Mesothelial cell of epicardium (in vitro differentiated cells): ENCODE measurements at places on chromosomes 2 and 18.

- no peak overlapping the region for H3K27ac ChIP-seq
- H3K27me3 ChIP-seq: no peaks in the 10 kb centered on the region
- no peak for DNase-seq
- H3K4me3 ChIP-seq: no peak overlapping the region
- peaks cover 3% of the 10 kb centered on the region for H3K4me1 ChIP-seq
- H3K36me3 ChIP-seq: no peaks in the 10 kb centered on the region
Observed at GRCh38 chr2:167424221-167424620, 535.9 kb downstream of the XIRP2 start.

DNA sequence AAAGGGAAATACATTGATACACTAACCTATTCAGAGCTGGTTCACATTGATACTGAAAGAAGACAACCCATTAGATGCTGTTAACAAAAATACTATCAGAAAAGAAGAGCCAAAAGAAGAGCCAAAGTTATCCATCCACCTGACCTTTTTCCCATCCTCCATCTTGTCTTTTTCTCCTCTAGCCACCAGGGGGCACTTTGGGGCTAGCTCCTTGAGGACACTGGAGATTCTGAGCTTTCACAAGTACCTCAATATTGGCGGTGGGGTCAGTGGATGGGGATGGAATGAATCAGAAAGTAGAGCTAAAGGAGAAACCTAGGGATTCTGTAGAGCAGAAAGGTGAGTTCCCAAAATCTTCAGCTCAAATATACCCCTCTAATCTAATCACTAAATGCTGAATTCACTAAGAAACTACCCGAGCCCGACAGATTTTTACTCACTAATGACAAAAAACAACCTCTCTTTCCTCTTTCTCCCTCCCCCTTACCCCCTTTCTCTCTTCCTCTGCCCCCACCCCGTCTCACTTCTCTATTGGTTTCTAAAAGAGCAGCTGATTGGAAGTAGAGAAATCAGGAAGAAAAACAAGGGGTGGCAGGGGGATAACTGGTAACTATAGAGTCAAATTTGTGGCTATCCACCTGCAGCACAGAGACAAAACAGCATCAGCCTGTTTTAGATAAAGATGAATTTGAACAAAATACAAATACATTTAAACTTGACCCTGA, 203.3 kb downstream of the TCF4 start:
- H3K36me3 ChIP-seq: peaks cover 55% of the 10 kb centered on the region
- no peak overlapping the region for H3K4me3 ChIP-seq
- H3K4me1 ChIP-seq: peaks cover 20% of the 10 kb centered on the region

DNA sequence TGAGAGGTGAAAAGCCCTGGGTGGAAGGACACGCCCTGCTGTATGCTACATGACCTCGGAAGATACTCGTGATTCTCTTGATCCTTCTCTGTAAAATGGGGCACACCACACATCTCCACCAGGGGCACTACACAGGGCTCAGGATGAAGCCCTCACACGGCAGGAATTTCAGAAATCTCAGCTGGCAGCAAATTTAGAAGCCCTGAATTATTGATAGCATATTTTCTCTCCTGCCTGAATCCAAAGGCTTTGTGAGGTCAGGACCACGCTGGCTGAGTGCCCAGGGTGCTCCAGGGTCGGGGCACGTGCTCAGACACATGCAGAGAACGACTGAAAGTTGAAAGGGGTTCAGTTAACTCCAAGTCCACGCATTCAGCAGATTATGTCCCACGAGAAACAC, 42.1 kb upstream of the GALR1 start:
- H3K4me3 ChIP-seq: no peak overlapping the region
- peaks cover 16% of the 10 kb centered on the region for H3K27me3 ChIP-seq
- no peaks in the 10 kb centered on the region for H3K36me3 ChIP-seq
- H3K4me1 ChIP-seq: peaks cover 19% of the 10 kb centered on the region

DNA sequence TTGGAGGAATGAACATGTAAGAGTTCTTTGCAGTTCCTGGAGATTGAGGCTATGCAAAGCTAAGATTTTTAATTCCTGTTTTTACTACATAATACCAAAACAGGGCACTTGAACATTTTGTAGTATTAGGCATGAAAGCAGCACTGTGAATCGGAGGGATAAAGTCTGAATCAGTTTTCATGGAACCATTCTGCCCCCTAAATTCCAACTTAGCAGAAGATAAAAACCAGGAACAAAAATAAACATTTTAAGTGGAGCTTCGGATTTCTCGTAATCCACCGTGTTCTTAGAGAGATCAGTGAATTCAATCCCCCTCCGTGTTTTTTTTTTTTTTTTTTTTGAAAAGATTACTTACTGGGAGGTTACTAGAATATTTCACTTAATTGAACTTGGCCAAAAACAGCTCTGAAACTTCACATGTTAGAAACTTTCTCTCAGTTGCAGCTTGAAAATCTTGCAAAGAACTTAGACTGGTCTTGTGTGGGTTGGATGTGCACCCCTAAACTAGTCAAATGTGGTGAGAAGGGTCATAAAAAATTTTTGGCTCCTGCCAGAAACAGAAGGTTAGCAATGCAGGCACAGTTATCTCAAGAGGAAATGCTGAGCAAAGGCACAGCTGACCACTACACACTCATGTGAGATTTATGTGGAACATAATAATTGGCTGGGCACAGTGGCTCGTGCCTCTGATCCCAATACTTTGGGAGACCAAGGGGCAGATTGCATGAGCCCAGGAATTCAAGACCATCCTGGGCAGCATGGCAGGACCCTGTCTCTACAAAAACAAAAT, 145.4 kb upstream of the RNF152 start:
- DNase-seq: no peak
- H3K4me3 ChIP-seq: no peak overlapping the region
- peak overlapping the region; percentile 60 for H3K27ac ChIP-seq
- peaks cover 4% of the 10 kb centered on the region for H3K36me3 ChIP-seq

- peak overlapping the region; percentile 31 for H3K27ac ChIP-seq
- H3K4me3 ChIP-seq: no peak overlapping the region
- no peak for DNase-seq
- H3K4me1 ChIP-seq: peaks cover 43% of the 10 kb centered on the region
- no peaks in the 10 kb centered on the region for H3K36me3 ChIP-seq
Observed at GRCh38 chr2:50116096-50117010, 915.6 kb downstream of the NRXN1 start.

- no peak for DNase-seq
- no peaks in the 10 kb centered on the region for H3K4me1 ChIP-seq
- no peaks in the 10 kb centered on the region for H3K36me3 ChIP-seq
Observed at GRCh38 chr2:136384531-136385303, 266.8 kb upstream of the CXCR4 start.
